ENCODE measurements at places on chromosomes 7 and 10. TPM values are rescaled to one million over a fixed set of nuclear protein-coding genes. Genes with fewer than 3 reads are reported as not detected.

The GRID1 gene
- 15.8 TPM for total RNA-seq

The HDAC9 gene
- 62.0 TPM for total RNA-seq

The CHST3 gene
- 22.0 TPM for total RNA-seq

The EPHA1 gene
- 1.6 TPM for total RNA-seq

The AKR1C4 gene
- not detected for total RNA-seq

The PRKAG2 gene
- total RNA-seq, result 29.1 TPM

The CFAP70 gene
- total RNA-seq, result 3.6 TPM

The TPST1 gene
- 45.0 TPM for total RNA-seq

The MAGI2 gene
- 101 TPM for total RNA-seq

The PURB gene
- total RNA-seq, result 38.2 TPM

The SYT15B gene
- 0.54 TPM for total RNA-seq

The TAC1 gene
- total RNA-seq, result 15.6 TPM

The FBXW4 gene
- total RNA-seq, result 40.1 TPM

The KAZALD1 gene
- total RNA-seq, result 1.3 TPM
